Stimulated activated CD4-positive, alpha-beta T cell treated with anti-CD3 and anti-CD28 coated beads, TNF-alpha, amount 100 ng/mL, for 1 hour (primary cell): ENCODE measurements at places on chromosomes 2 and 18.

DNA sequence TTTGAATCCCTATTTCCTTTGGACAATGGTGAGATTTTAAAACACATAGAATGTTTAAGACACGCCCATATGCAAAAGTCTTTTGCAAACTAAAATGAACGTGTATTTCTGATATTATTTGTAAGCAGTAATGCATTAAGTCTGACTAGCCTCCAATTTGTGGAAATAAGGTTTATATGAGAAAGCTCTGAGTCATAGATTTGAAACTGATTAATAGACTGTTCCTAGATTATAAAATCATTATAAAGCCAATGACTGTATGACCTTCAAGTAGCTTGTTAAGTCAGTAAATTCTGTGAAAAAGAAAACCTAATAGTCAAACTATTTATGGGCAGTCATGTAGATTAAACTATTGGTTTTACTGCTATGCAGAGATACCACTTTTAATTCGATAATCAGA lies 12.8 kb upstream of the EFEMP1 start:
- DNase-seq = no peak

DNA sequence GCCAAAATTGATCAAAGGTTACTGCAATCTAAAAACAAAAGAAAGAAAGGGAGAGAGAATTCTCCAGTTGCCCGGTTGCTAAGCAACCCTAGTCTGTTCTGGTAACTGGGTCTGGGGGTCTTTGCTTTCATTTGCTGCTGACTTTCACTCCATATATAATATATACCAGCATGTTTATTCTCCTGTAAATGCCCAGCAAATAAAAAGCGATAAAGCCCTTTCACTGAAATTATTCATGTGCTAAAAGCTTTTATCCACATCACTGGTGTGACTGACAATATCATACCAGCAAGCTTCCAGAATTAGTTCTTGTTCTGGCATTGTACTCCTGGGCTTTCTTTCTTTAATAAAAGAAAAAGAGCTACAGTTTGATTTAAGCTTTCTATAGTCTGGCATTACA lies 75.5 kb upstream of the ST8SIA3 start:
- no peak for DNase-seq

GRCh38 chr2:43270930-43271615 lies 44.7 kb upstream of the ZFP36L2 start:
- DNase-seq = no peak

GRCh38 chr18:70339915-70340314 lies 51.1 kb downstream of the SOCS6 start:
- no peak for DNase-seq

DNA sequence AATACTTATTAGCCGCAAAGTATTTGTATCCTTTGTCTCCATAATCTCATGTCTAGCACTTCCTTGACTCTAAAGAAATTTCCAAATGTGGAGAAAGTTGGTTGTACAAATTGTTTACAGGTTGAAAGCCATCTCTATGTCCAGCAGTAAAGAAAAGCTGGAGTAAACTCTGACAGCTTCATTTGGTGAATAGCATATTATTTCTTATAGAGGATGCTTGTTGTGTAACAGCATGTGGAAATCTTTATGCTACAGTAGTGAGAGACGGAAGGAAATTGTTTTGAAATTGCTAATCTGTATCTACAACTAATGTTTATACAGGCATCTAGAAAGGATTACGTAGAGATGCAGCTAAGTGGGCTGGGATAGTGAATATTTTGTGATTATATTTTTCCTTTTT lies 78.5 kb downstream of the UGGT1 start:
- DNase-seq = no peak

DNA sequence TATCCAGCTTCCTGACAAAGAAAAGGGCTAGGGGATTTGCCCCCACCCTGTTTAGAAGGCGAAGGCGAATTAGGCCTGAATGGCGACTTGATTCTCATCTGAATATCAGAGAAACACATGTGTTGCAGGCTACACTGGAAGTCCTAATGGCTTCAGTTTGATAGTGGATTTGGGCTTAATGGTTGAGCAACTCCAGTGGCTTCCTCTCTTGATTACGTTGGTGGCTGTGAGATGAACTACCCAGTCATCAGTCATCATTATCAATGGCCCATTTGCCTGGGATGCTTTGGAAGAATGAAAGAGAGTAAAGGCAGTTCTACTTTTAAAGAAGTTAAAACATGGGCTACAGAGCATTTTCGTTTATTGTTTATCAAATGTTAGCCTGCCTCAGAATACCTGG lies 60.9 kb upstream of the IL1R1 start:
- DNase-seq = no peak

GRCh38 chr2:200477667-200478131 lies 32.2 kb downstream of the KCTD18 start:
- DNase-seq = no peak

DNA sequence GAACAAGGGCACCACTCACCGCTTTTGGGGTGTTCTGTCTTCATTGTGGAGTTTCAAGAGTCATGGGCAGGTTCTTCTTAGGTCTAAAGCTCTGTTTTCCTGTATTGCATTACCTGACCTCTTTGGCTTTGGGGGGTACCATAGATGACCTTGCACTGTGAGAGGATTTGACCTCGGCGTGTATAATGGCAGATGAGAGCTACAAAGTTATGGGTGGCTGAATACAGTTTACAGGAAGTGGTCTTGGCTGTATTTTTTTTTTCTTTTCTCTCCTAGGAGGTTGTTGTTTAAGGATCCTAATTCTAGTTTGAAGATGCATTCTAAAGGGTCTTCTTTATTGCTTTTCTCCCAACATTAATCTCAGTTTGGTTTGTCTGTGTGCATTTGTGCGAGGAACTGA lies 11.5 kb downstream of the GAL3ST2 start:
- DNase-seq = no peak

DNA sequence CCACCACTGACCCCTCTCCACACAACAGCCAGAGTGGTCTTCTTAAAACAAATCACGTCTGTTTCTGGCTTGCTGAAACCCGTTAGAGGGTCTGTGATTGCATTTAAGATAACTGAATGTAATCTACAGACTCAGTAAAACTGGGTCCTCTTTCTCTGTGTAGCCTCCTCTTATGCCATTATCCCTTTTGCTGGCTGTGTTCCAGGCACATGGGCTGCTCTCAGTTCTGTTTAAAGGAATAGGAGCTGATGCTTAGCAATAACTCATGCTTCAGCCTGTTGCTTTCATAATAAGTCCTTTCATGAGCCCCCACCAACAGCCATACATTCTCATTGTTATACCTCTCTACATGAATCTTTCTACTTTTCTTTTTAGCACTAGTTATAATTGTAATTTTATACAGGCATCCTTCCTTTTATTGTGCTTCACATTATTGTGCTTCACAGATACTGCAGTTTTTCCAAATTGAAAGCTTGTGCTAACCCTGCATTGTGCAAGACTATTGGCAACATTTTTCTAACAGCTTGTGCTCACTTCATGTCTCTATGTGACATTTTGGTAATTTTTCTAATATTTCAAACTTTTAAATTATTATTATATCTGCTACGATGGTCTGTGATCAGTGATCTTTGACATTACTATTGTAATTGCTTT lies 782.6 kb downstream of the MBD2 start:
- no peak for DNase-seq

DNA sequence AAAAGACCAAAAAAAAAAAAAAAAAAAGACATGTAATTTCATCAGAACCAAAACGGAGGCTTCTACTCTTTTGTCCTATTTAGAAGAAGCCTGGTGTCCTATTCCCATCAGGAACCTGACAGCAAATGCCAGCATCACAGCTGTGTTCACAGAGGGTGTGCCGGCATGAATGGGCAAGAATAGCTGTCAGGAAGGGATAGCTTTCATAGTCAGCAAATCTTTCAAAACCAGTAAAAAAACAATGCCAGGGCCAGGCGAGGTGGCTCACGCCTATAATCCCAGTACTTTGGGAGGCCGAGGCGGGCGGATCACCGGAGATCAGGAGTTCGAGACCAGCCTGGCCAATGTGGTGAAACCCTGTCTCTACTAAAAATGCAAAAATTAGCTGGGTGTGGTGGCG lies 231.8 kb upstream of the PXDN start:
- DNase-seq = no peak

- DNase-seq = peak; percentile 56
These were observed 2.7 kb downstream of the GPC1 start for GRCh38 chr2:240437861-240438809.

GRCh38 chr2:239462671-239463506 lies 62.1 kb upstream of the HDAC4 start:
- DNase-seq = no peak

GRCh38 chr2:44778221-44778654 lies 163.3 kb upstream of the SIX3 start:
- DNase-seq = no peak

GRCh38 chr2:236644502-236644911 lies 74.9 kb downstream of the ACKR3 start:
- DNase-seq = no peak

DNA sequence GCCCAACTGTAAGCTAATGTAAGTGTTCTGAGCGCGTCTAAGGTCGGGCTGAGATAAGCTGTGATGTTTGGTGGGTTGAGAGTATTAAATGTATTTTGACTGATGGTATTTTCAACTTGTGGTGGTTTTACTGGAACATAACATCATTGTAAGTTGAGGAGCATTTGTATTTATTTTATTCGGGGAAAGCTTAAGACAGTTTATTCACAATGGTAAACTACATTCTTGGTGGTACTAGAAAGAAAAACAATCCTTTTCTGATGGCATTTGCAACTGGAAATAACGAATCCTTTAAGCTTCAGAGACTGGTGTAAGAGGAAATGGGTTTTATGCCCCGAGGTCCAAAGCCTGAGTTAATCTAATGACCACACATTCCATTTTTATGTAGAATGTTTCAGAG lies 283.3 kb upstream of the NETO1 start:
- no peak for DNase-seq

DNA sequence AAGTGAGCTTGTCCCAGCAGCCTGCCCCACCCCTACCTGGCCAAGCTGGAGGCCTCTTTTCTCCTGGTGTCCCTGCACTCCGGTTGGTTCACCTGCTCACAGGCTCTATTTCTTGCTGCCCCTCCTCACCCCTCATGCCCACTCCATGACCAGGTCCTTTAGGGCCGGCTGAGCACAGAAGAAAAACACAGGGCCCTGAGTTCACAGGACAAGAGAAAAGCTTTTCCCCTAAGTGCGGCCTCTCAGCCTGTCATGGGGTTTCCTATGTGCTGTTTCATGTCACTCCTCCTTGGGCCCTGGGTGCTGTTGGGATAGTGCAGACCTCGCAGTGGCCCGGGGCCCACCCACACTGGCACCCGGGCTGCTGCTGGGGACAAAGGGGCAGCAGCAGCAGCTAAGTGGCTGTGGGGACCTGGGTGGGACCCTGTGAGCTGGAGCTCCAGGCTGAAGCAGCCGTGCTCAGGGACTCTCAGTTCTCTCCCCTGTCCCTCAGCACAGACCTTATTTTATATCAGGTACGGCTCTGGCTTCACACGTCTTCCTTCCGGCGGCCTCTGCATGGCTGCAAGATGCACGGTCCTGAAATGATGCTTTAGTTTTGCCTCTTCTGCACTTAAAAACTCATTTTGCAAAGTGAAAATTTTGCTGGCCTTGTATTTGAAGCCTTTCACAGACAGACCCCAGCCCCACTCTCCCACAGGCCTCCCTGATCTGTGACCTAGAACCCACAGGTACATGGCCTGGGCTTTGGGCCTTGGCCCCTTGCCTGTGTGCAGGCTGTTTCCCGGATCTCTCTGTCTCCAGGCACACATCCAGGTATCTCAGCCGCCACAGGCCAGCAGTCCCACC lies 71.8 kb downstream of the SH3RF3 start:
- DNase-seq = no peak

- DNase-seq = no peak
These were observed 214.5 kb downstream of the TMEM182 start for GRCh38 chr2:102975996-102976975.

GRCh38 chr2:37415128-37415820 lies 70.8 kb downstream of the QPCT start:
- no peak for DNase-seq
